ENCODE measurements at places on chromosomes 6 and 20.

DNA sequence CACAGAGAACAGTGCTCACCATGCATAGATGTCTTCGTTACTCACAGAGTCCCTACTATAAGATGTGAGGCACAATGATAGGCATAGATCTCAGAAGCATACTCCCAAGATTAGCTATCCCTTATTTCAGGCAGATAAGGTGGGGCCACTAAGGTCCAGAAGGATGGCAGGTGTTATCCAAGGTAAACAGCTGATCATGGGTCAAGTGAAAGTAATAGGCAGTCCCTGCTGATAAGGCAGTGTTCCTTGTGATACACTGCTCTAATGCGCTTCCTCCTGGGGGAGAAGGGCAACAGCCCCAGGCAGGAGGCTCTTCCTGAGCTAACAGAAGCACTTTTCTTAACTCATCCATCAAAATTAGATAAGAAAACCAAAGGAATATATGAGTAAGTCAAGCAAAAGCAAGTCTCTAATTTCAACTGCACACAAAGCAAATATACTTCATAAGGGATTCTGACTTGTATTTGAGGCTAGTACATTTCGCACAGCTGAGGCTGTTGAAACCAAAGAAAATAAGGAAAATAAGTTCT is 42.2 kb downstream of the METTL24 start:
- no peak for DNase-seq

- no peak for DNase-seq
Observed at GRCh38 chr6:87672641-87673040, 29.4 kb downstream of the AKIRIN2 start.

DNA sequence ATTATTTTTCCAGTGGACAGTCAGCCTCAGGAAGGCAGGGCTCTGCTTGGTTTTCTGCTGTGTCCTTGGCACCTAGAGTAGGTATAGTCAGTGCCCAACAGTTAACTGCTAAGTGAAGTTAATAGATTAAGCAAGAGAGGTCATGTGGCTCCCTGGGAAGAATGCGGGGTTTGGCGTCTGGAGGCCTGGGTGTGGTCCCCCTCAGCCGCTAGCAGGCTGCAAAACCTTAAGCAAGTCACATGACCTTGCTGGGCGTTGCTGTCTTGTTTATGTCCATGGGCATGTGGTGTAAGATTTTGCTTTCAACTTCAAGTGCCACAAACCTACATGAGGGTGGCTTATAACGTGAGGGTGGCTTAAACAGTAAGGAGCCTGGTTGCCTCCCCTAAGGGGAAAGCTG is 75.5 kb upstream of the SCP2D1 start:
- DNase-seq, result no peak

- DNase-seq, result no peak
Observed at GRCh38 chr6:111032484-111033140, 50.8 kb downstream of the RPF2 start.

GRCh38 chr6:84769306-84769705 is 4.9 kb upstream of the TBX18 start:
- no peak for DNase-seq

- no peak for DNase-seq
Observed at GRCh38 chr6:44529146-44529905, 141.8 kb downstream of the CDC5L start.

DNA sequence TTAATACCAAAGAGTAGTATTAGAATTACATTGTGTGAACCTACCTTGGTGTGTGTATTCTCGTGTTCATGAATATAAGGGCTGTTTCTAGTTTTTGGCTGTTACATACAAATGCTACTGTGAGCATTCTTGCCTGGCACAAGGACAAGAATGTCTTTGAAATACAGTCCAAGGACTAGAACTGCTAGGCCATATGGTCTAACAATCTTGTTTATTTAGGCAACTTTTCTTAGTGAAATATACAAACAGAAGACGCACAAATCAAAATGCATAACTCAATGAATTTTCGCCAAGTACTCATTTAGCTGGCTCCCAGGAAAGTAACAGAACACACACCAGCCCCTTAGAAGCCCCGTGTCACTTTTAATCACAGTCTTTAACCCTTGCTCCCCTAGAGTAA is 28.5 kb downstream of the KDM1B start:
- no peak for DNase-seq

- DNase-seq, result no peak
Observed at GRCh38 chr20:8385247-8385646, 253.2 kb downstream of the PLCB1 start.

DNA sequence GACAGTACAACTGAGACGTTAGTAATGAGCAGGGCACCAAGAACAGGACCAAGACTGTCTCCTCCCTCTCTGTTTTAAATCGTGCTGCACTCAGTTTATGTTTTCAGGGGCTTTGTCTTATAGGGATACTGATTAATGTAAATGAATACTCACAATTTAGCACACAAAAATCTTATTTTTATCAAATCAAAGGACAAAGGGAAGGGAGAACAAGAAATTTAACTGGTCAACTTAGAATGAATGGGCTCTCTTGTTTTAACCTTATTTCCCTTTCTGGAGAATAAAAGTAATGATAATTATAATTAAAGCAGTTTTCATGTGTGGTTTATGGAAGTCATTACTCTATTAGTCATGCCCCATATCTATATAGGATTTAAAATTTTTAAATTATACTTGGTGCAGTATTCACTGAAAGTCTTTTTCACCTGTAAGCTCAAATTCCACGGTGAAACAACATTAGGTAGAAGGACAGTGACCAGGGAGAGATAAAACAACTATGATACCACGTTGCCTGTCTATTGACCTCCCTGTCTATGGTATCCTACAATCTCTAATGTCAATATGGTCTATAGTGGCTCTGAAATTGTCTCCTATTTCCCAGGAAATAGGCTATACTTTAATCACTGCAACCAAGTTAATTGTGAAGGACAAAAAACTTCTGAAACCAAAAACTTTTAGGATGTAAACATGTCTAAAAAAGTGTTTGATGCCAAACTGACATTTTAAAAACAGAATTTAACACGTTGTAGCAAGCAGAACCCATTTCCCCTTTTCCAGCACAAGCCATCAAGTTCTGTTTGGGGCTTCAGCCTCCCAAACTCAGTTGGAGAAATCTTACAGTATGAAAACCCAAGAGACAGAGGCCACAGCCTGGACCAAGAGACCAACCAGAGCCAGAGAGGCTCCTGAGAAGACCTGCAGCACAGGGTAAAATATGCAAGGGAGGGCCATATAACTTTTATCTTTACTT is 15.0 kb downstream of the ELOVL5 start:
- DNase-seq, result no peak

DNA sequence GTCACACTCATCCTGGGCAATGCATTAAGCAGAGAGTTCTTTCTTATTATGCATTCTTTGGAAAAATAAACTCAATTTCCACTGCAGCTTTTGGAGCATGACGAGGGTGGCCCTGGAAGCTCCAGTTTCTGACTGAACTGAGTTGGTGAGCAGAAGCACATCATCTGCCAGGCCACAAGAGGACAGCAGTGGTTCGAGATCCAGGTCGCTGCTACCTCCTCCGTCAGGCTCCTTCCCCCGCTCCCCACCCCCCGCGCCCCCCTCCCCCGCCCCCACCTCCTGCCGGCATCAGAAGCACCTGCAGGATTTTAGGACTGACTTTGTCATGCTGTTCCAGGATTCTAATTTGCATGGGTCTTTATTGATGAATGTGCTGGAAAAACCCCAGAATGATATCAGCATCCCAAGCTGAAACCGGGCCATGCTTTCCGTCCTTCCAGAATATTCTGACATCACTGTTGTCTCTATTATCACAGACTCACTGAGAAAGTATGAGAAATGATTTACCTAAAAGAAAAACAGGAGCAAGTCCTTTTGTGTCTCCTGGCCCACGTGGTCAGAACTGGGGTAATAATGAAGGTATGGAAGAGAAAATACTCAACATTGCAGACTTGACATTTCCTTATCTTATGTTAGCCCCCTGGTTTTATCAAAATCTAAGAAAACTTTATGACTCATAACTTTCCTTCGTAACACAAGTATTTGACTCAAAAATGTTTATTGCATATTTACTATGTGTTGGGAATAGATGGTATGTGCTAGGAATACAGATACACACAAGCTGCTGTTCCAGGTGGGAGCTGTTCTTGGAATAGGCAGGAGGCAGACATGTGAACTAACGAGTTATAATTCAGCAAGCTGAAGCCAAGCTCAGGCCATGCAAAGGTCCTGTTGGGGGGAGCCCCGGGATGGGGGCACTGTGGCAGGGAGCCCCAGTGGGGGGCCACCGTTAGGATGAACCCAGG is 220.2 kb upstream of the EXOC2 start:
- DNase-seq, result no peak

- no peak for DNase-seq
Observed at GRCh38 chr6:17703256-17703694, 3.5 kb downstream of the NUP153 start.

GRCh38 chr20:42756991-42757390 is 432.7 kb downstream of the PTPRT start:
- no peak for DNase-seq

GRCh38 chr20:210809-211502 is 16.1 kb upstream of the DEFB129 start:
- DNase-seq, result no peak

DNA sequence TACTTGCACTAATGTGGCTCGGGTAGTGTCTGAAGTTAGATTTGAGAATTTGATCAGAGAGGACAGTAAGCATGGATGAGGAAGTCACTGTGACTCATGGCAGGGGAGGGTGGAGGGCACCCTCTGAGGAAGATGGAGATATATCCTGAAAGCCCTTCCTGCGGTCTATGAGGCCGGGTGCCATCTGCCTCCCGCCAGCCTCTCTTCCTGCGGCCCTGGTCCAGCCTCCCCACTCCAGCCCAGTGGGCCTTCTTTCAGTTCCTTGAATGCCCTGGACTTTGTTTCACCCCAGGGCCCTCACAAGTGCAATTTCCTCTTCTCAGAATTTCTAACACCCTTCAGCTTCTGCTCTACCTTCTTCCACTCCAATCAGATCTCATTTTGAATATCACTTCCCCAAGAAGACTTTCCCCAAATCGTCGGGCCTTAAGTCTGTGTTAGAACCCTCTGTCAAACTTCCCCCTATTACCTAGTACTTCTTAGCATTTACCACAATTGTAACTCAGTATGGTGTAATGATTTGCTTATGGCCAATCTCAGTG is 20.2 kb upstream of the TNFAIP3 start:
- DNase-seq, result no peak

- DNase-seq, result no peak
Observed at GRCh38 chr20:36183155-36183944, 28.8 kb downstream of the EPB41L1 start.

DNA sequence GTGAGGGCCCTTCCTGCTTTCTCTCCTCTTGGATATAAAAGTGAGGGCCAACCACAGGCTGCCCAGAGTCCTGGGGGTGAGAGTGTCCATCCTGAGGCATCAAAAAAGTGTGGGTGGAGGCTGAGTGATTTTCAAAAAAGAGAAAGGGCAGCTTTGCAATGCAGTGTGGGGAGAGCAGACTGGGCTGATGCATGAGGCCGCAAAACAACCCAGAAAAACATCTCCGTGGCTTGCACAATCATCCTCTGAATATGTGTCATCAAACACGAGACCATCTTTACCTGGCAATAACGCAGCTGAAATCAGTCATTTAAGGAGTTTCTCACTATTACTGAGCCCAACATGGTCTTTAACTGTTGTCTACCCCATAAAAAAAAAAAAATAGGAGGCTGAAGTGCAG is 191.2 kb upstream of the SOX4 start:
- DNase-seq, result no peak
